ENCODE measurements at places on chromosomes 1 and 21. TPM values are rescaled to one million over a fixed set of nuclear protein-coding genes. Genes with fewer than 3 reads are reported as not detected.
A peak's percentile ranks its signal among the peaks of the same experiment; 100 is the strongest.

DNA sequence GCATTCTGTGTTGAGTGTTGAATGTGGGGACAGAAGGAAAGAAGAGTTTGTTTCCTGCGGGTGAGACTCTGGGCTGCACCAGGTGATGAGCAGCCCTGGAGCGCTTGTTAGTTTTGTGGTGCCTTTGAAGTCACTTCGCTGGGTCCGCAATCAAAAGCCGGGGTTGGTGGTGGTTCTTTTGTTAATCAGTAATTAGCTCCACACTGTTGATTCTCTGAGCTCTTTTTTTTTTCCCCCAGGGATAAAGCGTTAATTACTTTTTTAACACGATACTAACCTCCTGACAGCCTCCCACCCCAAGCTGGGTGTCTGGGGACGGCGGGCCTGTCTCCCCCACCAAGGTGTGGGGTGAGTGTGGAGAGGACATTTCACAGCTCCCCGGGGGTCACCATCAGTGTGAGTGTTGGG, 56.6 kb downstream of the AGPAT3 start:
- H3K4me3 ChIP-seq: no peak overlapping the region
- H3K4me1 ChIP-seq: no peaks in the 10 kb centered on the region
- no peak overlapping the region for H3K27ac ChIP-seq
- H3K36me3 ChIP-seq: no peaks in the 10 kb centered on the region
- no peak for DNase-seq

Gene OPTC
- total RNA-seq: not detected

GRCh38 chr1:42692461-42692860, 10.2 kb downstream of the YBX1 start:
- H3K27me3 ChIP-seq: no peaks in the 10 kb centered on the region
- no peak for DNase-seq
- H3K27ac ChIP-seq: no peak overlapping the region
- H3K36me3 ChIP-seq: no peaks in the 10 kb centered on the region

DNA sequence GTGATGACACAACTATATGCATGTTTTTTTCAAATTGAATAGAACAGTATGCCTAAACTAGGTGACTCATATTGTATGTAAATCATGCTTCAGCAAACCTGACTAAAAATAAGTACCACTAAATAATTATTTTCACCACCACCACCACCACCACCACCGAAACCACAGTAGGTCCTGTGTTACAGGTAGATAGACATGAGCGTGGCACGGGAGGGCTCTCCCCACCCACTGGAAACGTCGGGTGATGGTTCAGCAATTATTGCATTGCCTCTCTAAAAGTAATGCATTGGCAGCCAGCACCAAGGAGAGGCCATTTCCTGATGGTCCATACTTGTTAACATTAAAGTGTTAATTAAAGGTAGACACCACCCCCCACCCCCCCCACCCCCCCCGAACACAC, 297.0 kb upstream of the NCAM2 start:
- H3K4me1 ChIP-seq: no peaks in the 10 kb centered on the region
- no peak overlapping the region for H3K27ac ChIP-seq
- no peak for DNase-seq
- H3K36me3 ChIP-seq: no peaks in the 10 kb centered on the region
- no peak overlapping the region for H3K4me3 ChIP-seq

DNA sequence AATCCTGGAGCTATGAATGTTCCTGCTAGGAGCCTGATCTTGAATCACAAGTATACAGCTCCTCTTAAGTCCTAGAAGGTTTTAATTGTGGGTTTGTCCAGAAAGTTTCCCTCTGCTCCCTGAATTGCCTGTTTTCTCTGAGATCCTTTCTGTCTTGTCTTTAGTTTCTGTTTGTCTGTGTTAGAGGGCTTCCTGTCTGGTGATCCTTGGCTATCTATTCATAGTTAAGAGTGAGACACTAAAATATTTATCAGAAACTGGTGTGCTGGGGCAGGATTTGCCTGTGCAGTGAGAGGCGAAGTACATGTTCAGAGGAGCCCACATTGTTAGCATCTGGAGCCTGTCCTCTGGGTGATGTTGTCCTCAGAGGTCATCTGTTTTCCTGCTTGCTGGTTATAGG, 45.4 kb downstream of the ETS2 start:
- no peaks in the 10 kb centered on the region for H3K4me1 ChIP-seq
- no peaks in the 10 kb centered on the region for H3K27me3 ChIP-seq
- no peak overlapping the region for H3K4me3 ChIP-seq

- no peaks in the 10 kb centered on the region for H3K36me3 ChIP-seq
- H3K4me1 ChIP-seq: no peaks in the 10 kb centered on the region
- no peak for DNase-seq
- H3K27me3 ChIP-seq: no peaks in the 10 kb centered on the region
- H3K27ac ChIP-seq: no peak overlapping the region
These were observed 25.3 kb downstream of the CNIH4 start for GRCh38 chr1:224381880-224382548.

DNA sequence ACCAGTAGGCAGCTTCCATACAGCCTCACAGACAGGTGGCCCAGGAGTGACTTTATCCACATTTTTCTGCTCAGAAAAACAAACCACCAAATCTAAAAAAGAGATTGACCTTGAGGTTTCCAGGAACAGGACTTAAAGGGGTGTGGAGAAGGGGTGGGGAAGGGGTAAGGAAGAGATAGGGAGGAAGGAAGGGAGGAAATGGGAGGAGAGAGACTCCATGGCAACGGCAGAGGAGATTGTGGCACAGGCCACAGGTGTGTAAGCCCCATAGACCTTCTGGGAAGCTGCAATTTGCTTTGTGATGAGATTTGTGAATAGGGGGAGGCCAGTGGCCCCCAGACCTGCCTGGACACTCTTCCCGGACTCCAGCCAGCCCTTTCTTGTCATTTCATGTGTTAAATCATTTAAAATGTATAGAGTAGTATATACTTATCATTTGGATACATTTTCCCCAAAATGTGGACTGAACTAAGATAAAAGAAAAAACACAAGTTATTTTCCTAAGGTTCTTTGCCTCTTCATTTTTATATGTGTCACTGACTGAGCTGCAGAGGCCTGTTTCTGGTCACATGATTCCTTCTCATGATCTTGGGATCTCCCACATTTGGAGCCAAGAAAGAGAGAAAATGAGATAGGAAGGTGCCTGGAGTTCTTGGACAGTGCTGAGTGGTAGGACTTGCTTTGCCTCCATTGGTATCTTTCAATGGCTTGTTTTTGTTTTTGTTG, 55.5 kb downstream of the CLIC6 start:
- no peaks in the 10 kb centered on the region for H3K27me3 ChIP-seq
- no peaks in the 10 kb centered on the region for H3K4me1 ChIP-seq
- DNase-seq: no peak

Gene KPRP
- total RNA-seq: not detected

DNA sequence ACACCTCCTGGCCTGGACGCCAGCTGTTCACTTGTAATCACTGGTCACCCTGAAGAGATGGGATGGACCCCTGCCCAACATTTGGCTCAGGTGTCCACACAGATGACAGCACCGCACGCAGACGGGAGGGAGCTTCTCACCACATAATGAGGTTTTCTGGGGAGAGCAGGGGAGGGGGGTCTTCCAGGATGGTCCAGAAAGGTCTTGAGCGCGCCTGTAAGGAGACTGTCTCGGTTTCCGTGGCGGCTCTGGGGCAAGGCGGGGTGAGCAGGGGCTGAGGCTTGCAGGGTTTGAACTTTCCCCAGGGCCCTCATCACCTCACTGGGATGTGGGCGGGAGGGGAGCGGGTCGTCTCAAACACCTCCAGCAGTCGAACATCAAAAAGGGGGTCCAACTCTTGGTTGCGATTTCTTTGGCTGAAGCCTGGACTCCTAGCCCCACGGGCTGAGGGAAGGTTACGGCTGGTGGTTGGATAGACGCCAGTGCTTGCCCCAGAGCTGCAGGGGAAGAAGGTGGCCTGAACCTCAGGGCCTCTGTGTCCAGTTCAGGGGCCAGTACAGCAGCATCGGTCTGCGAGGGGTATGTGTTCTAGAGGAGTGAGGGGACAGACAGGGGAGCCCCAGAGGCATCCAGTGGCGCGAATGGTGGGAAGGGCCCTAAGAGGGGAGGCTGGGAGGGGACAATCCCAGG, 53.8 kb downstream of the PRKCZ start:
- no peaks in the 10 kb centered on the region for H3K27me3 ChIP-seq
- no peaks in the 10 kb centered on the region for H3K4me1 ChIP-seq
- no peak overlapping the region for H3K27ac ChIP-seq
- DNase-seq: no peak
- no peak overlapping the region for H3K4me3 ChIP-seq

GRCh38 chr1:46691997-46692790, 20.5 kb downstream of the TEX38 start:
- no peak for DNase-seq
- no peak overlapping the region for H3K27ac ChIP-seq
- H3K4me1 ChIP-seq: no peaks in the 10 kb centered on the region
- no peaks in the 10 kb centered on the region for H3K27me3 ChIP-seq
- H3K36me3 ChIP-seq: peaks cover 12% of the 10 kb centered on the region
- H3K4me3 ChIP-seq: no peak overlapping the region

- no peak for DNase-seq
- no peaks in the 10 kb centered on the region for H3K27me3 ChIP-seq
- H3K27ac ChIP-seq: peak overlapping the region; percentile 56
- no peak overlapping the region for H3K4me3 ChIP-seq
- H3K36me3 ChIP-seq: no peaks in the 10 kb centered on the region
These were observed 13.2 kb downstream of the TP53BP2 start for GRCh38 chr1:223832637-223832943.

- peak overlapping the region; percentile 98 for H3K4me3 ChIP-seq
- H3K27me3 ChIP-seq: no peaks in the 10 kb centered on the region
- H3K4me1 ChIP-seq: no peaks in the 10 kb centered on the region
- H3K27ac ChIP-seq: peak overlapping the region; percentile 98
These were observed 1.0 kb downstream of the ARID4B start for GRCh38 chr1:235326719-235327558.

Gene PAX7
- not detected for total RNA-seq

- H3K27me3 ChIP-seq: no peaks in the 10 kb centered on the region
- H3K4me1 ChIP-seq: no peaks in the 10 kb centered on the region
- no peak overlapping the region for H3K27ac ChIP-seq
- no peaks in the 10 kb centered on the region for H3K36me3 ChIP-seq
These were observed 19.3 kb downstream of the DOP1B start for GRCh38 chr21:36175771-36176565.

DNA sequence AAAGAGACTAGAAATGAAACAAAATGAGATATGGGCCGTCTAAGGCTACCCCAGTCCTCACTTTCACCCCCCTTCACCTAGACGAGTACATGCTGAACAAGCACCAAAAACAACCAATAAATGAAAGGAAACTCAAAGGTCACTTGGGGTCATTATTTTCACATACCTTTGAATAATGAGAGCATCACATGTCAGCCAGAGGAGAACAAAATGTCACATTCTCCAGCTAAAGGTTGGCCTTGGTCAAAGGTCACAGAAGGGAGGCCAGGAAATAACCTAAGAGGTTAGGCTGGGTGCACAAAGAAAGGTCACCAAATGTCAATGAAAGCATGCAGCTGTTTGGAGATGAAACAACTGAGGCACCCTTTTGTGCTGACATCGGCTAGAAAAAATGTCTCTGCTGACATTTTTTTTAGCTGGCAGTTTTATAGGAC, 288.7 kb upstream of the USP25 start:
- no peak overlapping the region for H3K27ac ChIP-seq
- no peaks in the 10 kb centered on the region for H3K4me1 ChIP-seq
- no peak for DNase-seq
- H3K36me3 ChIP-seq: no peaks in the 10 kb centered on the region
- no peak overlapping the region for H3K4me3 ChIP-seq

Gene LRRC53
- total RNA-seq: not detected

DNA sequence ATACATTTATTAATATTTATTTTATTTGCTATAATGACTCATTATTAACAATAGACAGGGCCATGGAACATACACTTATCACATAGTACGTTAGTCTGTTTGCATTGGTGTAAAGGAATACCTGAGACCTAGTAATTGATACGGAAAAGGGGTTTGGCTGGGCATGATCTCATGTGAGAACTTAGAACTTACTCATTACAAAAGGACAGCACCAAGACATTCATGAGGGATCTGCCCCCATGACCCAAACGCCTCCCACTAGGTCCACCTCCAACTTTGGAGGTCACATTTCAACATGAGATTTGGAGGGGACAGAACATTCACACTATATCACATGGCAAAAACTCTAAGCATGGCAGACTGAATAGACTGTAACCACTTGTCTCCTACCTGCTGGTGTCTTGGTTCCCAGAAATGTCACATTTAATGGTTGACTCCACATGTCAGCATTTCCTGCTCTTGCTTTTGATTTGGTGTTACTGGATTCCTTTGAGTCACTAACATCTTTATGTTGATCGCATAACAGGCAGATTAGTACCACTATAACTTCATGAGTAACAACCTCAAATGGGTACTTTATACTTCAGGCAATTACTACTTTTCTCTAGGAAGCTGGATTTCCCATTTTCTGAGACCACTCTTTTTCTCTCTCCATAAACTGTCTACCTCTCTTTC, 3.5 kb upstream of the C1orf116 start:
- H3K27me3 ChIP-seq: no peaks in the 10 kb centered on the region
- no peak overlapping the region for H3K27ac ChIP-seq
- H3K4me3 ChIP-seq: no peak overlapping the region
- H3K4me1 ChIP-seq: no peaks in the 10 kb centered on the region

- no peak for DNase-seq
- no peaks in the 10 kb centered on the region for H3K36me3 ChIP-seq
- H3K27me3 ChIP-seq: no peaks in the 10 kb centered on the region
- peaks cover 8% of the 10 kb centered on the region for H3K4me1 ChIP-seq
- H3K4me3 ChIP-seq: no peak overlapping the region
These were observed 44.9 kb downstream of the C1orf198 start for GRCh38 chr1:230823426-230823825.

- no peaks in the 10 kb centered on the region for H3K4me1 ChIP-seq
- DNase-seq: no peak
- H3K27ac ChIP-seq: no peak overlapping the region
- H3K27me3 ChIP-seq: no peaks in the 10 kb centered on the region
These were observed 4.3 kb downstream of the SLC30A1 start for GRCh38 chr1:211574705-211575104.

- H3K4me1 ChIP-seq: peaks cover 23% of the 10 kb centered on the region
- DNase-seq: peak; percentile 89
- H3K27me3 ChIP-seq: no peaks in the 10 kb centered on the region
- peak overlapping the region; percentile 54 for H3K4me3 ChIP-seq
- peak overlapping the region; percentile 97 for H3K27ac ChIP-seq
These were observed 22.8 kb downstream of the DHRS3 start for GRCh38 chr1:12594966-12595756.

DNA sequence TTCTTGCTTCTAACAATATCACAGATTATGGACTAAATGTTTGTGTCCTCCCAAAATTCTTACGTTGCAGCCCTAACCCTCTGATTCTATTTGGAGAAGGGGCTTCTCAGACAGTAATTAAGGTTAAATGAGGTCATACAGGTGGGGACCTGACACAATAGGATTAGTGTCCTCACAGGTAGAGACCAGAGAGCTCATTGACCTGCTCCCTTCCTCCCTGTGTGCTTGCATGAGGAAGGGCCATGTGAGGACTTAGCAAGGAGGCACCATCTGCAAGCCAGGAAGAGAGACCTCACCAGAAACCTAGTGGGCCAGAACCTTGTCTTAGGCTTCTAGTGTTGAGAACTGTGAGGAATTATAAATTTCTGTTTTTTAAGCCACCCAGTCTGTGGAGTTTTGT, 322.6 kb downstream of the SMYD3 start:
- H3K36me3 ChIP-seq: no peaks in the 10 kb centered on the region
- no peak overlapping the region for H3K4me3 ChIP-seq
- no peak for DNase-seq
- H3K4me1 ChIP-seq: no peaks in the 10 kb centered on the region
- no peaks in the 10 kb centered on the region for H3K27me3 ChIP-seq

Gene ILDR2
- total RNA-seq: not detected

- DNase-seq: peak; percentile 47
- peak overlapping the region; percentile 83 for H3K27ac ChIP-seq
- H3K4me1 ChIP-seq: no peaks in the 10 kb centered on the region
- no peaks in the 10 kb centered on the region for H3K27me3 ChIP-seq
- H3K36me3 ChIP-seq: no peaks in the 10 kb centered on the region
- no peak overlapping the region for H3K4me3 ChIP-seq
These were observed 4.4 kb upstream of the CAPN2 start for GRCh38 chr1:223708001-223708359.
